Hair follicular keratinocyte (primary cell): ENCODE measurements at places on chromosomes 6 and 20. TPM values are rescaled to one million over a fixed set of nuclear protein-coding genes. Genes with fewer than 3 reads are reported as not detected.

Gene FKBP1C
- 0.08 and 0.39 TPM in 2 replicates for total RNA-seq

Gene BICRAL
- 2.1 and 4.4 TPM in 2 replicates for total RNA-seq

Gene TFAP2A
- 28.4 and 29.2 TPM in 2 replicates for total RNA-seq

Gene OPRL1
- total RNA-seq = 0.30 and 0.55 TPM in 2 replicates

Gene COL9A1
- not detected in 2 replicates for total RNA-seq

Gene RGS17
- 0.34 and 0.47 TPM in 2 replicates for total RNA-seq
